Naive thymus-derived CD8-positive, alpha-beta T cell (primary cell): ENCODE measurements at places on chromosomes 7 and 10.

DNA sequence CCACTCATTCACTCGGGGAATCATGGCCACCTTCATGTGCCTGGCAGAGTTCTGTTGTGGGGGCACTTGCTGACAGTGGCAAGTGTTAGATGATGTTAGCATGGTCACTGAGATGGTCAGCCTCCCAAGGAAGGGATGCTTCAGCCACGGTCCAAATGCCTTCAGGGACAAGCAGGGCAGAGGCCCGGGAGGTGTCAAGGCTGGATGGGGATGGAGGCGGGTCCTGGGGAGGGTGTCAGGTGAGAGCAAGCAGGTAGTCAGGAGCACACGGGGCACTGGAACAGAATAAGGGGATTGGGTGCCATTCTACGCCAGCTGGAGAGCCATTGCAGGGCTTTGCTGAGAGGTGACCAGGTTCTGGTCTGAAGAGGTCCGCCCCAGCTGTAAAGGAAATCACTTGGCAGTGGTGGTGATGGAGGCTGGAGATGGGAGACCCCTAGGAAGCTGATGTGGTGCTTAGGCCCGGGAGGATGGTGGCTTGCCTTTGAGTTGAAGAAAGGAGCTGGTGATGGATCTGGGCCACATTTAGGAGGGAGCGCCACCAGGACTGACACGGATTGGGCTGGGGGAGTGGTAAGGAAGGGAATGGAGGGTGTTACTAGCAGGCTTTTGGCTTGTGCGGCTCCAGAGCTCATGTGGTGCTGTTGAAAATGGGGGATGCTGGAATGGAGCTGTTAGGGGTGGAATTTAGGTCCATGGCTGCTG, 24.1 kb downstream of the AGAP3 start:
- DNase-seq = no peak

- no peak for DNase-seq
Observed at GRCh38 chr7:80215734-80216133, 81.1 kb downstream of the GNAI1 start.

GRCh38 chr7:54253036-54253373, 289.2 kb upstream of the VSTM2A start:
- no peak for DNase-seq

DNA sequence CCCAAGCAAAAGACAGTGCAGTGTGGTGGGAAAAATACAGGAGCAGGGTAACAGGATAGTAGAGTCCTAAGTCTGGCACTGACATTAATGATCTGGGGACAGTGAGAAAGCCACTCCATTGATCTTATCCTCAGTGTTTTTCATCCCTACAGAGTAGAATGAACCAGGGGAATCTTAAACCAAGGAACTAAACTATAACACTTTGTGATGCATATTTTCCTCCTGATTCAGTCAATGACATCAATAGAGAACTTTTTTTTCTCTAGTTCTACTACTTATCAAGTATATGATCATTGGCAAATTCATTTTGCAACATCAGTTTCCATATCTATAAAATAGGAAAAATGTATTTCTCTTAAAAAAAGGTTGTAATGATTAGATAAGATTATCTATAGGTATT, 151.1 kb downstream of the TMEM26 start:
- no peak for DNase-seq

- no peak for DNase-seq
Observed at GRCh38 chr7:155487509-155488482, 29.9 kb downstream of the EN2 start.

DNA sequence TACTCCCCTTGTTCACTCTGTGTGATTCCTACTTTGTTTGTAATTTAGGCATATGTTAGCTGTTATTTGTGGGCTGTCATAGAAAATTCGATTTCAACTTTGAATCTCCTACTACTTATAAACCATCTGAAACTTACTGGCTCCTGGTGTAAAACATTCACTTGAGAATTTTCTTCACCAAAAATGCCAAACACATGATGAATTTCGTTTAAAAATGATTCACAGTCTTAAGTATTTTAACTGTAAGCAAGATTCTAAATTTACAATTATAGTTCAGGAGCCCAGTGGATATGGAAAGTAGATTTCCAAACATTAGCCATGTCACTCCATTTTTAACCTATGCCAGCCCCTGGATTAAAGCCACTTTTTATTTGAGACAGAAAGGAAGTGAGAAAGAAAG, 3.1 kb downstream of the CPED1 start:
- no peak for DNase-seq

GRCh38 chr7:1156782-1157535, 3.0 kb downstream of the ZFAND2A start:
- no peak for DNase-seq

DNA sequence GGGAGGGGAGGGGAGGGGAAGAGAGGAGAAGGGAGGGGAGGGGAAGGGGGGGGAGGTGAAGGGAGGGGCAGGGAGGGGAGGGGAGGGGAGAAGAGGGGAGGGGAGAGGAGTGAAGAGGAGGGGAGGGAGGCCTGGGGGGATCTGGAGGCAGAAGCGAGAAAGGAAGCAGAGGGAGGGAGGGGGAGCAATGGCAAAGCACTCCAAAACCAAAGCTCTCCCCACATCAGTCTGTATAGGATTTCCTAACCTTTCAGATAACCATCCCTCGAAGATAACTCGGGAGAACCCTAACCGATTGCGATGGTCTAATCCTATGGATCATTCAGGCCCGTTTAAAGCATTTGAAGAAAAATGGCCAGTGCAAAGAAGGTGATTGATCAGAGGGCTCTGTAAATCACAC, 19.0 kb downstream of the EBF3 start:
- DNase-seq = no peak

- DNase-seq = no peak
Observed at GRCh38 chr10:49649936-49650723, 29.3 kb upstream of the C10orf53 start.

- no peak for DNase-seq
Observed at GRCh38 chr7:2012044-2012900, 220.5 kb downstream of the MAD1L1 start.

DNA sequence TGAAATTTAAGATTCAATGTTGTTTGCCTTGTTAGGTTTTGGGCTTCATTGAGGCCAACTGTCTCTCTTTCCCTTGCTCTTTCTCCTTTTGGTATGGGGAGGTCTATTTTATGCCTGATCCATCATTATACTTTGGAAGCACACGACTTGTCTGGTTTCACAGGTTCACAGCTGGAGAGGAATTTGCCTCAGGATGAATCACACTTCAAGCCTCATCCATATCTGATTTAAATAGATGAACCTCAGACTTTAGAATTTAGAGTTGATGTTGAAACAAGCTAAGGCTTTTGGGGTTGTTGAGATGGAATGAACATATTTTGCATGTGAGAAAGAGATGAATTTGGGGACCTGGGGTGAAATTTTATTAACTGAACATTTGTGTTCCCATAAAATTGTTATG, 150.5 kb upstream of the IGFBP3 start:
- DNase-seq = no peak

DNA sequence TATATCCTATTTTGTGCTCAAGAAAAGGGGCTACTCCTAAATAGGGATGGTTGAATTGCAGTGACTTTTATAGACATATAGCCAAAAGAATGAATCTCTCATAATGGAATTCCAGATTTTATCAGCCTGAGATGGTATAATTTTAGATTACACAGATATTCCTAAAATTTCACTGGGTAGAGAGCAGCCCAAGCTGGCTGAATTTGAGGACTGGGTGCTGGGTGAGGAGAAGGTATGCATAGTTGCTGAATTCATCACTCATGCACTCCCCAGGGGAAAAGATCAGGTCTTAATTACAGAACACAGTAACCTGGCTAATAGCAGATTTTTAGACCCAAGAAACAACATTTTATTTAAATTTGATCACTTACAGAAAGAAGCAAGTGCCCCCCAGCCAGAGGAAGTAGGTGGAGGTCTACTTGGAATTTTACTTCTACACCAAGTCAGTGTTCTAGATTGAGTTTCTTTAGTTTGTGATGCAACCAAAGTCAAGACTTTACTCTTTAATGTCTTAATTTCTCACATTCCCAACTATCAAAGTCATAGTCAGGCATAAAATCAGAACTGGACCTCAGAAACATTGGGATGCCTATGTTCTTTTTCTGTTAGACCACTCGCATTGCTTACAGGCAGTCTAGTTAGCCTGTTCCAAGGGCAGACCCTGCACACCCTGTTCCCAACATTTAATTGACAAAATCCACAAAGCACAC, 337.4 kb upstream of the PODXL start:
- no peak for DNase-seq

- no peak for DNase-seq
Observed at GRCh38 chr7:91512958-91513357, 248.7 kb downstream of the FZD1 start.

- DNase-seq = peak; percentile 31
Observed at GRCh38 chr10:101536800-101537199, 51.3 kb downstream of the POLL start.

GRCh38 chr7:142808461-142808801, 37.7 kb downstream of the PRSS2 start:
- DNase-seq = no peak

GRCh38 chr7:98281757-98282606, 496 bp downstream of the BRI3 start:
- no peak for DNase-seq

- DNase-seq = peak; percentile 13
Observed at GRCh38 chr7:139231513-139232376, 708 bp downstream of the UBN2 start.

DNA sequence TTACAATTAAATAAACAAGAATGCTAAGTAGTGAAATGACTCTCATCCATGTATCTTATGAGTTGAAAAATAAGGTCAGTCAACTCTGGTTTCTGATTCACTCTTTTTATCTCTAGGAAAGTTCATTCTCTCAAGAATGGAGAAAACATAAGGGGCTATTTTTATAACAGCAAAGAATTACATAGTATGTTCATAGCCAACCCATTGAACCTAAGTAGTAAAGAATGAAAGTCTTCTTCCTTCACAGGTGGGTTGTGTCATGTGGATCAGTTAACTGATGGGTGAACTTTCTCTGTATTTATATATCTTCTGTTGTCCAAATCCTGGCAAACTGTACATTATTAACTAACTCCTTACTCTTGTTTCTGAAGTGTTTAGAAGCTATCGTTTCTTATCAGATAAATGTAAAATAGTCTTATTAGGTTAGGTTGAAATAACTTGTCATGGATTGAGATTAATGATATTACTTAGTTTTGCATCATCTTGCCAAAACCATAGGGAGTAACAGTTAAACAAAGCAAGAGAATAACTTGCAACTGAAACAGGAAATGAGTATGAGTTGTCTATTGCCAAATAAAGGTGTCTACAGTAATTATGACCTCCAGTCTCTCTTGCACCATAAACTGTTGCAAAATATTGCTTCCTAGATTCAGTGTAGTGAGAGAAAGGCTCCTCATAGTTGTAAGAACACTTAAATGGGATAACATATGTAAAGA, 86.8 kb downstream of the ANKRD7 start:
- DNase-seq = no peak

DNA sequence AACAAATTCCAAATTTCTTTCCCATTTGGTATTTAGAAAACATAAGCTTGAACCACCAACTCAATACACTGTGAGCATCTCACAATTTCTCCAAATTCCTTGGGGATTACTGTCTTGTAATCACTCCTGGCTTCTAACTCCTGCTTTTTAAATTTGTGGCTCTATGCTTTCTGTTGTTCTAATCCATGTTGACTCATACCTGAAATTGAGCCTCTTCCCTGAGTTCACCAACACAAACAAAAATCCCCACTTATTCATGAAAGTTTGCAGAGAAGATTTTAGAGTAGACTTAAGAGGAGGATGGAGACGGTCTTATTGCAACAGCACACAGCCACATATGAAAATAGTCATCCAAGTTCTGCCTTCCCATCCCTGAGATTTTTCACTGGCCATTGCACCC, 252.5 kb downstream of the PTEN start:
- DNase-seq = no peak

GRCh38 chr10:13993673-13994089, 337.0 kb downstream of the FRMD4A start:
- no peak for DNase-seq

GRCh38 chr10:90822508-90822907, 35.3 kb downstream of the HTR7 start:
- no peak for DNase-seq

DNA sequence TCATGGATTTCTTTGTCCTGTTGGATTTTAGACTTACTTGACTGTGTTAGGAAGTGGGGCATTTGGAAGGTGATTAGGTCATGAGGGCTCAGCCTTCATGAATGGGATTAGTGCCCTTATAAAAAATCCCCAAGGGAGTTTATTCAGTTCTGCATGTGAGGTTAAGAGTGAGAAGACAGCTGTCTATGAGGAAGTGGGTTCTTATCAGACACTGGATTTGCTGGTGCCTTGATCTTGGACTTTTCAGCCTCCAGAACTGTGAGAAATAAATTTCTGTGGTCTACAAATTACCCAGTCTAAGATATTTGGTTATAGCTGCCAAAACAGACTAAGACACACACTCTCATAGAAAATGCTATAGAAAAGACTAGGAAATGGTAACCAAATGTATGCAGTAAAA, 724.7 kb upstream of the FZD8 start:
- no peak for DNase-seq

DNA sequence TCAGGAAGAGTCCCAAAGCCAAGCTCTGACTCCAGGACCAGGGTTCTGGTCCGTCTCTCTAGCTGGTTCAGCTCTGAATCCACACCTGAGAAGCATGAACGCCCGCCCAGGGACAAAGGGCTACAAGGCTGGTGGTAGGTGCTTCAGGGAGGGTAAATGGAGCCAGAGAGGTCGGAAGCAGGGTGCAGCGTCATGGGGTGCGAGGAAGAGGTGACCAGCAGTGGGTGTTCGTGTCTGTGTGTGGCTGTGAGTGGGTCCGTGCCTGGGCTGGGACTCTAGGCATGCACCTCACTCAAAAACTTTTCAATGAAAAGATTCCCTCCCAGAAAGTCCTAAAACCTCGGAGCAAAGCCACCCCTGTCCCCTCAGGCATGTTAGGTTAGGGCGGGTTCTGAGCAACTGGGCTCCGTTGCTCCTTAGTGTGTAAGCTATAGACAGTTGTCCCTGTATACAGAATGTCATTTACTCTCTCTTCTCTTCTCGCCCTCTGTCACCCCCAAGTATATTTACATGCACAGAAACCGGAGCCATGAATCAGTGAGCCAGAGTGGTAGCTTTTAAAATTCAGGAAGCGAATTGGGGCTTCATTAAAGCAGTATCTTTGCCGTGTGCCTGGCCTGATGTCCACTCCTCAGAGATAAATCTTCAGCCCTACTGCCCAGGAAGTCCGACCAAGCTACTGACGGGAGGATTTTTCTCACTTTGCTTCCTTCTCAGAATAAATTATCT, 12.3 kb upstream of the GATA3 start:
- DNase-seq = no peak
